ENCODE measurements at places on chromosomes 1 and 21.
A peak's percentile ranks its signal among the peaks of the same experiment; 100 is the strongest.

DNA sequence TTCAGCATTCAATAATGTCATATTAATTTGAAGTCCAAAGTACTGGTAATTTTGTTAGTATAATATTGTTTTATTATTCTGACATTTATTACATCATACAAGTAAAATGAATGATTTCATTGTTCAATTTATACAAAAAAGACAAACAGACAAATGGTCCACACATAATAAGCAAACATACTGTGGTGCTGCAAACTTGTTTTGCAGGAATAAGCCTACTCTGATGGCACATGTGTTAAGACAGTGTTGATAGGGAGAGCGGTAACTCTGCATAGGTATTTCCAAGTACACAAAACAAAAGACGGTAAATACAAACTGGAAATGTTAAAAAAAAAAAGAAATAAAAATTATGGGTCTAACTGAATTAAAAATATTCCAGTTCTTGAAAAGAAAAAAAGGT lies 59.7 kb upstream of the DPYD start:
- DNase-seq, result no peak

DNA sequence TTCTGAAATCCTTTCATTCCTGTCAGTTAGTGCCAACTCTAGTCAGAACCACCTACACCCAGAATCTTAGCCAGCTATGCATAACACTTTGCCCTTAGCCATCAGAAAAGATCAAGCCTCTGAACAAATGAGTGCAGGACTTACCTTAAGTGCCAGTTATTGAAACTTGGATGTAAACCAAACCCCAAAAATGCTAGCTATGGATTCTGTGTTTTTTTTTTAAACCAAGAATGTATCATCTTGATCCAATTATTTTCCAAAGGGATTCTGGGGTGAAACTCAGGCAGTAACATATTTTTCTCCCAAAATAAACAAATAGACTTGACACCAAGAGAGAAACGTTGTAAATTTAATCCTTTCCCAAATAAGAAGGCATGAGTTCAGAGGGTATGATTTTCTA lies 538.6 kb upstream of the ADAMTS5 start:
- DNase-seq, result no peak

GRCh38 chr1:246552110-246552509 lies 14.0 kb downstream of the TFB2M start:
- no peak for DNase-seq

GRCh38 chr1:43753422-43753821 lies 46.1 kb downstream of the ST3GAL3 start:
- no peak for DNase-seq

DNA sequence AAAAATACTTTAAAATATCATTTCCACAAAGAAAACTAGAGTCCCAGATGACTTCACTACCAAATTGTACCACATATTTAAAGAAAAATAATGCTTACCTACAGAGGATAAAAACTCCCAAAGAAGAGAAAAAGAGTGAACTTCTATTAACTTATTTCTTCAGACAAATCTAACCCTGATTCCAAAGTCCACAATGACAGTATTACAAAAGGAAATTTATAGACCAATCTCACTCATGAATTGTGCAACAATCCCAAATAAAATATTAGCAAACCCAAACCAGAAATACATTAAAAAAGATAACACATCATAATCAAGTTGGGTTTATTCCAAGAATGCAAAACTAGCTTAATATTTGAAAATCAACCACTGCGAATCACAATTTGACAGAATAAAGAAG lies 161.4 kb upstream of the GALNT2 start:
- DNase-seq, result no peak

DNA sequence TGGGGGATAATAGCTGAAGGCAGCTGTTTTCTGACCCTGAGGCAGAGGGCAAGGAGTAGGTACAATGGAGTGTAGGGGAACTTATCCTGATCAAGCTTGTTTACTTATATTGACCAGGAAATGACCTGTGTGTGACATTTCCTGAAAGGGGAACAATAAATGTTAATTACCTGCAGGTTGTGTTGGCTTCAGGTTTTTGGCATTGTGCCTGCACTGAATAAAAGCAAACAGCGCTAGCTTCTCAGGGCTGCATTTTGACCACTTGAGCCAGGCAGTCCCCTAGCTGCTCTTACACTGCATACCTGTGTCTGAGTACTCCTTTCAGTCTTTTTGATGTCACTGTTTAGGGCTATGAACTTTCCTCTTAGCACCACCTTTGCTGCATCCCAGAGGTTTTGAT lies 40.6 kb downstream of the DRAM2 start:
- DNase-seq, result no peak

GRCh38 chr1:6603238-6603914 lies 707 bp upstream of the KLHL21 start:
- DNase-seq, result peak; percentile 83

DNA sequence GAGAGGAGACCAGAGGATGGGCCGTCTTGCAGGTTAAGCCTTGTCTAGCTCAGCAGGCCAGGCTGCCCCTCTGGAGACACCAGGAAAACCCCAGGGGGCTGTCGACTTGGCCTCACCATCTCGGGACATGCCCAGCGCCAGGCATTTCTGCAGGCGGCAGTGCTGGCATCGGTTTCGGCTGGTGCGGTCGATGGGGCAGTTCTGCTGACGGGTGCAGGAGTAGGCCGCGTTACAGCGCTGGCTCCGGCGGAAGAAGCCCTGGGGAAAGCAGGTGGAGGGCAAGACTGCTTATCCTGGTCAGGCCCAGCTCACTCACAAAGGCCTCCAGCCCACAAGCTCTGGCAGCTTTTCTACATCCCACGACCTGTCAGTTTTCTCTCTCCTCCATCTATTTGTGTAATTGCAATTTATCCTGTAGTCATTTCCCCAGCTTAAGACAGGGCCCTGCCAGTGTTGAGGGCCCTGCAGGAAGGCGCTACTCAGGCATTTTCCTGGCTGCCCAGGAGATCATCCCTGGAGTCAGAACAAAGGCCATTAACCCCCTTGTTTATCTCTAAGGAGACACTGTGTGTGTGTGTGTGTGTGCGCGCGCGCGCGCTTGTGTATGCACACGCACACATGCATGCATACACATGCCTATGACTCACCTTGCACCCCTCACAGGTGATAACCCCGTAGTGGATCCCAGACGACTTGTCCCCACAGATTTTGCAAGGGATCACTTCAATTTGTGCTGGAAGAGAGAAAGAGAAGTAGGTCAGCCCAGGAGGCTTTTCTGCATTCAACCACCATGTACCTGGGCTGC lies 11.5 kb upstream of the LINGO4 start:
- no peak for DNase-seq

DNA sequence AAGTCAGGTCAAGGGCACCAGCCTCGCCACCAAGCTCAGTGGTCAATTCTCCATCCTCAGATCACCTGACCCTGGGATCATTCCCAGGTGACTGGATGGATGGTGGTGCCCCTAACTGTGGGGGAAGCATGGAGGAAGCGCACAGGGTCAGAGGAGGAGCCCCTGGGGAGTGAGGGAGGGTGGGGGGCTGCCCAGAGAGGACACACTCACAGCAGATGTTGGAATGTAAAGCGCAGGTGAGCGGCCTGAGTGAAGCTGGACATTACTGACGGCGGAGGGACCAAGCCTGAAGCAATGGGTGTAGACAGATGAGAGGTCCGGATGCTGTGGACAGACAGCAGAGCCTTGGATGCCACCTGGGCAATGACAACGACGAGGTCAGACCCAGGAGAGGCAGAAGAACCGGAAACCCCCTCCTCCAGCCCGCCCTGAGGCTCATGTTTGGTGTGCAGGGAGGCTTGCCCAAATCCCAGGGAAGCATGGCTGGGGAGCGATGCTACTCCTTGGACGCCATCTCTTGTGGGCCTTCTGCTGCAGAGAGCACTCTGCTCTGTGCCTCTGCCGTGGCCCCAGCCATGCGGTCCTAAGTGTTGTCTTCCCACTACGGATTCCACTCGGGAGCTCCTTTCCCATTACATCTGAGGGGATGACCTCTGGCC lies 5.7 kb upstream of the CPLANE2 start:
- DNase-seq, result no peak

Data from hematopoietic multipotent progenitor cell treated with erythropoietin and hydrocortisone succinate and interleukin-3 and kit ligand, for 6 days (in vitro differentiated cells).